Activated T-cell treated with anti-CD3 and anti-CD28 coated beads for 24 hours (primary cell): ENCODE measurements at places on chromosomes 3 and 15.

GRCh38 chr3:16061491-16061890 is 113.0 kb upstream of the GALNT15 start:
- no peak for DNase-seq

- DNase-seq = no peak
These were observed 50.8 kb downstream of the RAB11A start for GRCh38 chr15:65920121-65920520.

GRCh38 chr15:23854203-23854911 is 167.3 kb upstream of the NDN start:
- DNase-seq = no peak

DNA sequence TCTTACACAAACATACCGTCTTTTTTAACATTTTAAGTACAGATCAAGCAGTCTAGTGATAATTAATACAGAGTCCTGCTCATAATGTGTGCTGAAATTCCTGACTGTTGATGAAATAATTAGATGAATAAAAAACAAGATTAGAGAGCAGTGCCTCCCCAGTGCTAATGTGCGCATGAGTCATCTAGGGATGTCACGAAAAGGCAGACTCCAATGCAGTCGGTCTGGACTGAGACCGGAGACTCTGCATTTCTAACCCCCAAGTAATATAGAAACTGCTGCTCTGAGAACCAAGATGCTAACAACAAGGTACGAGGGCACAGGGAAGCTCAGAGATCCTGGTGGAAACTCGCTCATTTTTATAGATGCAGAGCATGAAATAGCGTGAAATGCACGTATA is 61.4 kb downstream of the COL8A1 start:
- DNase-seq = no peak

- no peak for DNase-seq
These were observed 17.9 kb downstream of the TFRC start for GRCh38 chr3:196063971-196064370.
